ENCODE measurements at places on chromosomes 2 and 18. TPM values are rescaled to one million over a fixed set of nuclear protein-coding genes. Genes with fewer than 3 reads are reported as not detected.

The LHCGR gene
- total RNA-seq: not detected

The CPSF3 gene
- total RNA-seq: 14.1 TPM

The HOXD8 gene
- total RNA-seq: not detected

The NOSTRIN gene
- total RNA-seq: 0.19 TPM

The CHRNG gene
- not detected for total RNA-seq

The CCDC74A gene
- 1.3 TPM for total RNA-seq

The FHOD3 gene
- not detected for total RNA-seq

The SLC9A2 gene
- total RNA-seq: not detected

The SRD5A2 gene
- not detected for total RNA-seq

The SERPINB10 gene
- total RNA-seq: not detected

The NPPC gene
- 1.00 TPM for total RNA-seq

The FAM110C gene
- 0.19 TPM for total RNA-seq

The CEBPZ gene
- total RNA-seq: 146 TPM

The ERICH2 gene
- not detected for total RNA-seq

The PLCD4 gene
- 1.0 TPM for total RNA-seq

The CCDC178 gene
- not detected for total RNA-seq

The CCDC150 gene
- total RNA-seq: 0.72 TPM

The GREB1L gene
- not detected for total RNA-seq

The DOCK10 gene
- total RNA-seq: 183 TPM

The KLF7 gene
- total RNA-seq: 62.1 TPM

The DPP10 gene
- total RNA-seq: not detected

The MC4R gene
- not detected for total RNA-seq

The MAP3K19 gene
- total RNA-seq: not detected

The DNAH7 gene
- not detected for total RNA-seq

The PAX8 gene
- total RNA-seq: 0.35 TPM

The ALPI gene
- total RNA-seq: not detected

The NXPH2 gene
- not detected for total RNA-seq

The SAG gene
- total RNA-seq: 0.19 TPM

The FZD7 gene
- 0.97 TPM for total RNA-seq

The LRRTM4 gene
- total RNA-seq: not detected

The ALMS1 gene
- 14.8 TPM for total RNA-seq

The LOXHD1 gene
- total RNA-seq: not detected

The TXNDC2 gene
- not detected for total RNA-seq

The GPR45 gene
- not detected for total RNA-seq

The TCF23 gene
- not detected for total RNA-seq

The CCDC141 gene
- total RNA-seq: 28.2 TPM

The IL18R1 gene
- total RNA-seq: 7.0 TPM

The ACTG2 gene
- not detected for total RNA-seq

The GAL3ST2 gene
- total RNA-seq: 1.1 TPM

The ANKRD53 gene
- total RNA-seq: 1.7 TPM

The COL4A4 gene
- total RNA-seq: not detected

The IER3IP1 gene
- 2.5 TPM for total RNA-seq

The FMNL2 gene
- total RNA-seq: not detected

The ZNF516 gene
- total RNA-seq: 19.5 TPM

The NGEF gene
- total RNA-seq: not detected

The CIB4 gene
- not detected for total RNA-seq

The SLC5A7 gene
- total RNA-seq: not detected

The SLC66A2 gene
- 50.0 TPM for total RNA-seq

The STPG4 gene
- not detected for total RNA-seq

The OTOS gene
- total RNA-seq: not detected

The GCG gene
- not detected for total RNA-seq

The YES1 gene
- 35.1 TPM for total RNA-seq

Measured in CD8-positive, alpha-beta T cell (primary cell).